ENCODE measurements at places on chromosomes 6 and 20. TPM values are rescaled to one million over a fixed set of nuclear protein-coding genes. Genes with fewer than 3 reads are reported as not detected.

Gene CNBD2
- 6.1 TPM for total RNA-seq

Gene VNN1
- not detected for total RNA-seq

Gene BTN2A1
- 14.2 TPM for total RNA-seq

Gene LCA5
- 10.7 TPM for total RNA-seq

Gene SRXN1
- 6.8 TPM for total RNA-seq

Gene KCNQ5
- total RNA-seq, result 0.09 TPM

Gene ADGRF4
- total RNA-seq, result not detected

Gene SPATA25
- 0.43 TPM for total RNA-seq

Gene FKBP1C
- 0.34 TPM for total RNA-seq

Gene HDGFL1
- total RNA-seq, result not detected

Gene SEMG1
- total RNA-seq, result not detected

Gene GNRH2
- 0.37 TPM for total RNA-seq

Gene LY6G6C
- total RNA-seq, result not detected

Gene BPIFB1
- not detected for total RNA-seq

Gene SLC17A2
- not detected for total RNA-seq

Gene EDN3
- 0.28 TPM for total RNA-seq

Gene SLCO4A1
- total RNA-seq, result 0.88 TPM

Gene EPPIN
- total RNA-seq, result not detected

Gene SLC35D3
- total RNA-seq, result not detected

Gene KHDRBS2
- total RNA-seq, result 14.0 TPM

Gene SGK2
- total RNA-seq, result 2.8 TPM

Gene SIRPB1
- total RNA-seq, result 0.62 TPM

Gene TSHZ2
- 3.9 TPM for total RNA-seq

Gene SIRPD
- total RNA-seq, result not detected

Gene RNF39
- not detected for total RNA-seq

Gene CALHM4
- not detected for total RNA-seq

Gene KCNK17
- 0.87 TPM for total RNA-seq

Gene BEND3
- total RNA-seq, result 11.2 TPM

Gene WFDC12
- total RNA-seq, result not detected

Gene HMGCLL1
- total RNA-seq, result 5.0 TPM

Gene MDC1
- 29.5 TPM for total RNA-seq

Gene NKX2-2
- total RNA-seq, result not detected

Gene GLO1
- total RNA-seq, result 525 TPM

Gene LST1
- not detected for total RNA-seq

Gene RSPO4
- 1.0 TPM for total RNA-seq

Gene C20orf141
- not detected for total RNA-seq

Gene RAB44
- total RNA-seq, result 0.03 TPM

Gene MAP3K4
- 44.2 TPM for total RNA-seq

Gene BANF2
- not detected for total RNA-seq

Gene CD93
- total RNA-seq, result not detected

Gene HEY2
- total RNA-seq, result 1.1 TPM

Gene GMNN
- total RNA-seq, result 69.1 TPM

Gene KHDC1
- 7.0 TPM for total RNA-seq

Gene SNAP91
- total RNA-seq, result 3.4 TPM

Gene C6orf15
- not detected for total RNA-seq

Gene PRSS35
- total RNA-seq, result 4.5 TPM

Gene MDFI
- total RNA-seq, result 29.5 TPM

Gene BTNL2
- total RNA-seq, result not detected

Gene RIPOR2
- total RNA-seq, result 1.1 TPM

Gene BPIFB3
- not detected for total RNA-seq

Gene ABHD16B
- not detected for total RNA-seq

Gene HNF4A
- total RNA-seq, result 1.6 TPM

Gene ZNF334
- total RNA-seq, result 45.9 TPM

Gene FILIP1
- total RNA-seq, result 22.6 TPM

Gene PNPLA1
- total RNA-seq, result not detected

Gene AKAP12
- total RNA-seq, result 60.8 TPM

Gene NMBR
- 0.09 TPM for total RNA-seq

Gene COL9A1
- 36.9 TPM for total RNA-seq

Gene C6orf141
- 97.2 TPM for total RNA-seq

Measured in neural progenitor cell (in vitro differentiated cells).